Activated T-cell treated with anti-CD3 and anti-CD28 coated beads for 48 hours (primary cell): ENCODE measurements at places on chromosomes 2 and 18.

DNA sequence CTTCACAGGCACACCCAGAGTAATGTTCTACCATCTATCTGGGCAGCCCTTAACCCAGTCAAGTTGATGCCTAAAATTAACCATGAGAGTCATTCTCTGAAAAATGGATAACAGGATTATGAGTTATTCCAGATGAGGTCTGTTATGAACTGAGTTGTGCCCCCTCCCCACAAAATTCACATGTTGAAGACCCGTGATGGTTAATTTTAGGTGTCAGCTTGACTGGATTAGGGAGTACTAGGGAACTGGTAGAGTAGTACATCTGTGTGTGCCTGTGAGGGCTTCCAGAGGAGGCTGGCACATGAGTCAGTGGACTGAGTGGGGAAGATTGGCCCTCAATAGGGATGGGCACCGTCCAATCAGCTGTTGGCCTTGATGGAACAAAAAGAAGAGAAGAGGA, 110.4 kb upstream of the MYCN start:
- DNase-seq, result no peak

- DNase-seq, result no peak
These were observed 592 bp downstream of the ME2 start for GRCh38 chr18:50879302-50880118.

GRCh38 chr2:18290386-18290785, 270.1 kb downstream of the RDH14 start:
- no peak for DNase-seq

DNA sequence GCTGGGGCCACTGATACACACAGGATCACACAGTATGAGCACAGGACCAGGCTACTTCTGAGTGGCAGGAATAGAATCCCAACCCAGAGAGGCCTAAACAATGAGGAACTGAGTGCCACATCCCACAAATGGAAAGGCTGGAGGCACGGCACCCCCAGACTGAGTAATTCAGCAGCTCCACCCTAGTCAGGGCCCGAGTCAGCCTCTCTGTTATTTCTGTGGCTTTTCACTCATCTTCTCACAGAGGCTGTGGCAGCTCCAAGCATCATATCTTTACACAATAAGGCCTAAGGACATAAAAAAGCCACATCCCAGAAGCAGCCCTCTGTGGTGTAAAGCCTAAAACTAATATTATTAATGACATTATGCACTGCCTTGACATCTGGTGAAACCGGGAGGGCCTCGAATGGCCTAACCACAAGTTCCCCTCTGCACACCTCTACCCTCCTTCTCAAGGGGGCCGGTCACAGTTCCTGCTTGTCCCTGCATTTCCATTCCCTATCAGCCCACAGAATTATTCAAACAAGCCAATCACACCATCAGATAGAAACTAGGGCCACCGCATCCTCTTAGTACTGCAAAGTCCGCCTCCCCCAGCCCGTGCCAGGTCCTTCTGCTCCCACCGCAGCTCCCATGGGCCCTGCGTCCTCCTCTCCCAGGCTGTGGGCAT, 12.5 kb upstream of the MAL start:
- no peak for DNase-seq

DNA sequence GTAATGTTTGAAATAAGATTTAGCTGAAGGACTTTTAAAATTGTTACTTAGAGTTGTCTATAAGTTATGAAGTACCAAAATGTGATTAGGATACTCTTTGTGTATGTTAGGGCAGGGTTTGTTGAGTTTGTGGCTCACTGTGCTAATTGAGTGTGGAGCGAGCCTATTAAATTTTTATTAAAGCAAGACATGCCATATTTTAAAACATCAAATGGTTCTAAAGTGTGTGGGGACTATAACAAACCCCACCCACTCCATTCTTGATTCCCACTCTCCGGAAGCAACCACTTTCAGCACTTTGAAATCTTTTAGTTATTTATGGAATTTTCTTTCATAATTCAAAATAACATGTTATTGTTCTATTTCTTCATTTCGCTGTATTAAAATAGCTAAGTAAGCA, 1.8 kb downstream of the HNMT start:
- no peak for DNase-seq

DNA sequence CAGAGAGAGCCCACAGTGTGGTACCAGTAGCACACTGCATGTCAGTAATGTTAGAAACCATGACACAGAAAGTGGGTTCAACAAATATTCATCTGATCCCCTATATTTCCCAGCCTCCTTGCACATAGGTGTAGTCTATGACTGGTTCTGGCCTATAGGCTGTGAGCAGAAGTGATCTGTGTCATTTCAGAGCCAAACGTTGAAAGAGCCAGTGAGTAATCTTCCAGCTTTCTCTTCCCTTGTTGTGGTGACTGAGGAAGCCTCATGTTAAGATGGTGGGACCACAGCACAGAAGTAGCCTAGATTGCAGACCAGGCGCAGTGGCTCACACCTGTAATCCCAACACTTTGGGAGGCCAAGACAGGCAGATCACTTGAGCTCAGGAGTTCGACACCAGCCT, 4.1 kb downstream of the TMEM237 start:
- no peak for DNase-seq

DNA sequence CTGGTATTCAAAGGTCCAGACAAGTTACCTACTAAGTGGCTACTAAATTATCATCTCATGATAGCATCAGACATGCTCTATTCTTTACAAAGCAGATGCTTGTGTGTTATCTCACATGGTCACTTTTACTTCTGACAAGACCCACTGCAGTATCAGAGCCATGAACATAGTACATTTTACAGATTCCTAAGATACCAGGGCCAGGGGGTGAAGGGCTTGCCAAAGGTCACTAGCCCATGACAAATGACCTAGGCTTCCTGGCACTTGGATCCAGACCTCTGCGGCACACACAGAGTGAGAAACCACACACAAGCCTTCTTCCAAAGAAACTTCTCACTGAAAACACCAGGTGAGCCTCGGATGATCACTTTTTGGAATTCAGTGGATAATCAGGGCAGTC, 446.8 kb downstream of the EIPR1 start:
- DNase-seq, result no peak
